Colonic mucosa (tissue), 4 donors: ENCODE measurements at places on chromosomes 16 and 17. TPM values are rescaled to one million over a fixed set of nuclear protein-coding genes. Genes with fewer than 3 reads are reported as not detected.

DNA sequence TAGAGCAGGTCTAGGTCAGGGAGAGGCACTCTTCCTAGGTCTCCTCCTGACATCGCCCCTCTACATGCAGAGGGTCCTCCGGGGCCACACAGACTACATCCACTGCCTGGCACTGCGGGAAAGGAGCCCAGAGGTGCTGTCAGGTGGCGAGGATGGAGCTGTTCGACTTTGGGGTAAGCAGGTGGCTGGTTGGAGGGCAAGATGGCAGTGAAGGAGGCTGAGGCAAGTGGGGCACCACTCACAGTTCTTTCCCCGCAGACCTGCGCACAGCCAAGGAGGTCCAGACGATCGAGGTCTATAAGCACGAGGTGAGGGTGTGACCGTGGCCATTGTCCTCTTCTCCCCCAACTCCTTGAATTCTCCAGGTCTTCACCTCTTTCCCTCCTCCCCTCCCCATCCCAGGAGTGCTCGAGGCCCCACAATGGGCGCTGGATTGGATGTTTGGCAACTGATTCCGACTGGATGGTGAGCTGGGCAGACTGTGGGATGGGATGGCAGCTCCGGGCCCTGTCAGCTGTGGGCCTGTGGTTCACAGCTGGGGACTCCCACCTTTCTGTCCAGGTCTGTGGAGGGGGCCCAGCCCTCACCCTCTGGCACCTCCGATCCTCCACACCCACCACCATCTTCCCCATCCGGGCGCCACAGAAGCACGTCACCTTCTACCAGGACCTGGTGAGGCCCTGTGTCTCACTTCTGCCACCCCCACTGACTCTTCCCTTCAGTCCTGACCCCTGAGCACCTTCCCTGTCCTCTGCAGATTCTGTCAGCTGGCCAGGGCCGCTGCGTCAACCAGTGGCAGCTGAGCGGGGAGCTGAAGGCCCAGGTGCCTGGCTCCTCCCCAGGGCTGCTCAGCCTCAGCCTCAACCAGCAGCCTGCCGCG, 3.0 kb downstream of the THOC6 start:
- DNase-seq: no peak

RPL27 gene
- 707 TPM for total RNA-seq

CEP295NL gene
- 0.82 TPM for total RNA-seq

SYT17 gene
- total RNA-seq: 5.1 TPM

SLC35G6 gene
- not detected for total RNA-seq

SSTR5 gene
- total RNA-seq: 0.37 TPM

GRCh38 chr17:2082003-2082781, 27.3 kb downstream of the HIC1 start:
- no peak for DNase-seq
